ENCODE measurements at places on chromosomes 7 and 10. TPM values are rescaled to one million over a fixed set of nuclear protein-coding genes. Genes with fewer than 3 reads are reported as not detected.

The FKBP6 gene
- not detected for total RNA-seq

The HOGA1 gene
- total RNA-seq: 12.6 TPM

DNA sequence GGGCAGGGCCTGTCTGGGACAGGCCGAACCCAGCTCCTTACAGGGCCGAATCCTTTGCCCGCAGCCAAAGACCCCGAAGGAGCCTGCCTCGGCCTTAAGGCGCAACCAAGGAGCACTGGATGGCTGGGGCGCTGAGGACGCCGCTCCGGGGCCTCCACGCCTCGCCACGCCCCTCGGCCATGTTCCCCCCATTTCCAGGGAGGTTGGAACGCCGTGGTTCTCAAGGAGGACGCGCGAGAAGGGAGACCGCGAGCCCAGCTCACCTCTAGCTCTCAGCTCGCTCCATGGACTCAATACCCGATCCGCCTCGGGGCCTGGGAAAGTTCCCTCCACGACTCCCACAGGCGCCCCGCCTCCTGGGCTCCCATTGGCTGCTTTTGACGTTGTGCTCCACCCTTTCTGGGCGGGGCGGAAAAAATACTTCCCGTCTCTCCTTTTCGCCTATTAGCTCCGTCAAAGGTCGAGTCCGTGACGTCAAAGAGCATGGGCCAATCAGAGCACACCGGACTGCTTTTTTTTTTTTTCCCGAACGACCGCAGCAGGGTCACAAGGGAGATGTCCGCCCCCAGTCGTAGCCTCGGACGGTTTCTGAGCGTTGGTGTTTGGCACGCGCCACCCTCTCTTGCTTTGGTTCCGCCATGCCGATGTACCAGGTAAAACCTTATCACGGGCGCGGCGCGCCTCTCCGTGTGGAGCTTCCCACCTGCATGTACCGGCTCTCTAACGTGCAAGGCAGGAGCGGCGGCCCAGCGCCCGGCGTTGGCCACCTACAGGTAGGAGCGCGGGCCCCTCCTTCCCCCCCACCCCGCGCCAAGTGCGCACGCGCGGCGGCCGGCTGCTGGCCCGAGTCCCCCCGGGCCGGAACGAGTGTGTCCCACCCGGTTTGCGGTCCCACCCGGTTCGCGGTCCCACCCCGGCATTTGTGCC, 305.7 kb downstream of the TYW1 start:
- DNase-seq: peak; percentile 99

DNA sequence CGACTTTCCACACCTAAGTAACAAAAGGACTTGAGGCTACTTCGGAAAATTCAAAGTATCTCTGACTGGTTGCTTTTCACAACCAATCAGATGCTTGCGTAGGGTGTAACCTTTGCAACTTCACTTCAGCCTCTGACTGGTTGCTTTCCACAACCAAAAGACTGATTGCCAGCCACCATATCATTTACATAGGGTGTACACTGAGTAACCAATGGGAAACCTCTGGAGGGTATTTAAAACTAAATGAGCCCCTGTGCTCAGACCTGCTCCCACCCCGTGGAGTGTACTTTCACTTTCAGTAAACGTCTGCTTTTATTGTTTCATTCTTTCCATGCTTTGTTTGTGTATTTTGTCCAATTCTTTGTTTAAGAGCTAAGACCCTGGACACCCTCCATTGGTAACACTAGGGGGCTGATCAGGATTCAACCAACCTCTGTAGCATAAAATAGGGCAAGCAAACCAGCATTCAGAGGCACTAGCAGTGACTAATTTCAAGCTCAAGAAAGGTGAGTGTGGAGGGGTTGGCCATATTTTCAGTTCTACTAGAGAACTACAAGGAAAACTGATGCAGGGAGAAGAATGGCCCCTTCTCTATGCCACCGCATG, 390.8 kb downstream of the POM121L12 start:
- no peak for DNase-seq

DNA sequence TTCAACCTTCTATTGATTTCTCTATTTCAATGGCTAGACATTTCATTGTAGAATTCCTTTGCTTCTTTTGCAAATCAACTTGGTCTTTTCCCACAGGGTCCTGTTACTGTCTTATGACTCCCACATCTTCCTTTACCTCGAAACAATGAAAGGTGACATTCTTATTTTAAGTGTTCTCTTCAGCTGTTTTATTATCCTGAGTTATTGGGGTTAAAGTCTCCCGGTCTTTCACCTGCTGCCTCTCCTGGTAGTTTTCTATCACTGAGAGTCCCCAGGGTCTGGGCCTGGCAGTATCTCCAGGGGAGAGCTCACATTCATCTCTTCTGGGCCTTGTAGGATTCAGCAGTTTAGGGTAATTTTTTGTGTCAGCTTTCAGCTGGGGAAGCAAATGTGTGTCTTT, 95.8 kb downstream of the HECW1 start:
- no peak for DNase-seq

DNA sequence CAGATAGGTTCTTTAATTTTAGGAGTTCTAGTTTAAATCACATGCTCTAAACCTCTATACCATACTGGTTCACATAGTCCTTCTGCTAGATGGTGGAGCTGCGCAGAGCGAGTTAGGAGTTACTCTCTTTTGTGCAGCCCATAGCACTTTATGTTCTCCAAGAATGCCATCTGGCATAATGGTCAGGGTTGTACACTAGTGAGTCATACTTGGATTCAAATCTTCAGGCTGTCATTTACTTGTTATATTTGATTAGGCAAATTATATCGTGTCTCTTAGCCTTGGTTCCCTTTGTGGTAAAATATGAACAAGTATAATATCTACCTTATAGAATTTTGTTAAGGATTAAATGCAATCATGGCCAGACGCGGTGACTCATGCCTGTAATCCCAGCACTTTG, 1078.3 kb downstream of the NRG3 start:
- no peak for DNase-seq

GRCh38 chr10:115093776-115094408, 727 bp downstream of the ATRNL1 start:
- peak; percentile 19 for DNase-seq

- no peak for DNase-seq
These were observed 33.3 kb downstream of the DDC start for GRCh38 chr7:50531928-50532327.

- no peak for DNase-seq
These were observed 182.2 kb downstream of the SH2D4B start for GRCh38 chr10:80719935-80720334.

- DNase-seq: no peak
These were observed 270.3 kb downstream of the KLF6 start for GRCh38 chr10:3514691-3515090.

DNA sequence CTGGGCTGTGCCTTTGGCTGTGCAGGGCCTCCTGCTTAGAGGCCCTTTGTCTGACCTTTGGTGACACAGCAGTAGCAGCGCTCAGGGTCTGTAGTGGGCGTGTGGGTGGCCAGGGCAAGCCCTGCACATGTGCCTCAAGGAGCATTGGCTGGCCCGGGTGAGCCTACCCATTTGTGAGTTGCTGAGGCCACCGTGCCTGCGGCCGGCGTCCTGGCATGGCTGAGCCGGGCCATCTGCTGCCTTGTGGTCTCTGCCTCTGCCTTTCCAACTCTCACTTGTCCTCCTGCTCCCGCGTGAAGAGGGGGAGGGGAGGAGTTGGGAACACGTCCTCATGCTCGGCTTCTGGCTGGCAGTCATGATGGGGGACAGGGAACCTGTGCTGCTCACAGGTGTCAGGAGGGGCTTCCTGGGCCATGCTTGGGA, 9.2 kb upstream of the ORAI2 start:
- DNase-seq: no peak

The PDZD7 gene
- total RNA-seq: 0.89 TPM

The YWHAG gene
- 209 TPM for total RNA-seq

The CRPPA gene
- 10.9 TPM for total RNA-seq

DNA sequence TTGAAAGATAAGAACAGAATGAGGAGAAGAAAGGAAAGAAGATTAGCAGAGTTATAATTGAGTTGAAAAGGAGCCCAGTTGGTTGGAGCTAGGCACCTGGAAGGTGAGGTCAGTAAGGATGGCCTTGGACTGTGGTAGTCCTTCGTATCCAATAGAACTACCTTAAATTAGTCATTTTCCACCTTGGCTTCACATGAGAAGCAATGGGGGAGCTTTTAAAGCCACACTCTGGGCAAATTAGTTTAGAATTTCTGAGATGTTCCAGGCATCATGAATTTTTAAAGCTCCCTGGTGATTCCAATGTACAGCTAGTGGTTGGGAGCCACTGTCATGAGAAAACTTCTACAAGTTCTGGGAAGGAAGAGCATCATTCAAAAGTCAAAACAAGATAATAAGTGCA, 27.3 kb upstream of the CYP3A5 start:
- no peak for DNase-seq

- DNase-seq: no peak
These were observed 18.6 kb downstream of the TECPR1 start for GRCh38 chr7:98233219-98234070.

The HOXA10 gene
- not detected for total RNA-seq

The MYL7 gene
- total RNA-seq: 14,531 TPM

The CFAP43 gene
- 0.35 TPM for total RNA-seq

- DNase-seq: no peak
These were observed 166.7 kb upstream of the BET1 start for GRCh38 chr7:94170836-94171235.

The ANKRD2 gene
- total RNA-seq: 19.3 TPM

- DNase-seq: no peak
These were observed 49.9 kb upstream of the CD36 start for GRCh38 chr7:80588591-80588990.

- no peak for DNase-seq
These were observed 75.3 kb downstream of the MKI67 start for GRCh38 chr10:128050936-128051335.

DNA sequence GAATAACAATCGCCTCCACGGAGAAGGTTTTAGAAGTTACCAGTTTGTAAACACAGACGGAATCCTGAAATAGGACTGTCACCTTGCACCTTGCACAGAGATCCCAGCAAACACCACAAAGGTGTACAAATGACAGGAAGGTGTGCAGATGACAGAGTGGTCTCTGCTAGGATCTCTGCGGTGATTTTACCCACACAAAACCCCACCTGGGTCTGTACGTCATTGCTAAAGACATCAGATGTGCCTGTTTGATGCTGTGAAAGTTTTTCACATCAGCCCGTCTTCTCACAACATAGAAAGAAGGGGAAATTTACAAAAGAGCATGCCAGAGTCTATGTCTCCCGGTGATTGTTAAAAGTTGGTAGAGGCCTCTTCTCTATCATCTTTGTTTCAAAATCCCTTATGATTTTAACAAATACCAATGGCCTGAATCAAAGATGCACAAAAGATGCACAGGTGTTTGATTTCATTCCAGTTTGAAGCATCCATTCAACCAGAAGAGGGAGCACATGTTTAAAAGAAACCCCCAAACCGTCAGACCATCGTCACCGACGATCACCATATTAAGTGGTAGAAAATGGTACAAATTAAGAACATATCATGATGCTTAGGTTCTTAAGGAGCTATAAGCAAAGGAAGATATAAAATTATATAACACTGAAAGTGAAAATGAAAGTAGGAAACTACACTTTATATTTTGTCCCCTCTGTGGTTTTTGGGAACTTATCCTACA, 576.5 kb downstream of the PTPRN2 start:
- no peak for DNase-seq

The TRA2A gene
- 52.1 TPM for total RNA-seq

GRCh38 chr7:27095897-27096767, at the start of gene HOXA1:
TSS of gene HOXA1 (minus strand) at chr7:27096000. CDS start at chr7:27095912, 88 bp downstream.
- peak; percentile 84 for DNase-seq

The SSMEM1 gene
- total RNA-seq: not detected

GRCh38 chr10:97185326-97186058, at the start of gene SLIT1:
TSS of gene SLIT1 (minus strand) at chr10:97185959. CDS start at chr10:97185674, 285 bp downstream.
- no peak for DNase-seq

- no peak for DNase-seq
These were observed 23.8 kb upstream of the SEC61G start for GRCh38 chr7:54782829-54783228.

GRCh38 chr7:19463581-19463980, 245.3 kb downstream of the POLR1F start:
- DNase-seq: no peak

The DENND2A gene
- total RNA-seq: 12.5 TPM

The TRPV5 gene
- not detected for total RNA-seq

DNA sequence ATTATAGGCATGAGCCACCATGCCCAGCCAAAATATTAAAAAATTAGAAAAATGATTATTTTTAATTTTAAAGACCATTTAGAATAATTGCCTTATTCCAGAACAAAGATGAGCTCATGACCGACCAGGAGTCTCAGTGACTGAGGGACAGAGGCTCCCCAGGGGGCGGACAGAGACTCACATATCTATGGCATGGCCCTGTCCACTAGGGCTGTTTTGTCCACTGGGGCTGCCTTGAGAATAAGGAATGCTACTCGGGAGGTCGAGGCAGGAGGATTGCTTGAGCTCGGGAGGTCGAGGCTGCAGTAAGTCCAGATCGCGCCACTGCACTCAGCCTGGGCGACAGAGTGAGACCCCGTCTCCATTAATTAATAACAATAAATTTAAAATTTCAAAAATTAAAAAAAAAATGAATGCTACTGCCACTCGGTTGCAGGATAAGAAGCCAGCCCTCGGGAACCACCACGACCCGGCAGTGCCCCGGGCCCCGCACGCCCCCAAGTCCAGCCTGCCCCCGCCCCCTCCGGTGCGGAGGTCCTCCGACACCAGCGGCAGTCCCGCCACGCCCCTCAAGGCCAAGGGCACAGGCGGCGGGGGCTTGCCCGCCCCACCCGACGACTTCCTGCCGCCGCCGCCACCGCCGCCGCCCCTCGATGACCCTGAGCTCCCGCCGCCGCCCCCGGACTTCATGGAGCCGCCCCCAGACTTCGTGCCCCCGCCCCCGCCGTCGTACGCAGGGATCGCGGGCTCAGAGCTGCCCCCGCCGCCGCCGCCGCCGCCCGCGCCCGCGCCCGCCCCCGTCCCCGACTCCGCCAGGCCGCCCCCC, 128.6 kb downstream of the APBB1IP start:
- DNase-seq: peak; percentile 77

The AGMO gene
- total RNA-seq: 0.15 TPM

DNA sequence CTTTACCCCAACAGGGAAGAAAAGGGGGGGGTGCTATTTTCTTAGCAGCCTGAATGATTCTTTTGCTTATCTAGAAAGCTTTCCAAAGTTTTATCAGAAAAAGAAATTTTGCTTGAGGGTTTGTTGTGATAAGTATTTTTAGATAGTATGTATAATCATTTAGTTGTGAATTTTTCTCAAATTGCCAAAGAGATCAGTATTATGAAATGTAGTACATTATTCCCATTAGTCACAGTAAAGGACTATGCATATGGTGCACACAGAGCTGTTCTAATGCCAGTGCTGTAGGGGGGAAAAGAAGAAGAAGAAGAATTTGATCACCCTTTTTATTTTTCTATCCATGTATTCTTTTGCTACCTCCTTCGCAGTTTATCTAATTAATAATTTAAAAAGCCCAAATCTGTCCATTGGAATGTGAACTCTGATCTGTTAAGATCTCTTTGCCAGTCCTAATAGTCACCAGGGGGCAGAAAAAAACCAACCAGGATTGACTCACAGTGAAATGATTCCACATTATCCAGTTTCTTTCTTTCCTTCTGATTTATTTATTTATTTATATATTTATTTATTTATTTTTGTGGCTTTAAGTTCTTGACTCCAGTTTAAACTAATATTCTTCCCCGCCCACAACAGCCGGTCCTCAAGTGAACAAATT, 4.7 kb downstream of the RBM20 start:
- no peak for DNase-seq

The WASHC2A gene
- total RNA-seq: 215 TPM

The OPN1SW gene
- total RNA-seq: not detected

- no peak for DNase-seq
These were observed 27.3 kb upstream of the CALD1 start for GRCh38 chr7:134752006-134752760.
